BE2C (cell line): ENCODE measurements at places on chromosomes 4 and X.

GRCh38 chr4:61994036-61994435, 793.9 kb downstream of the ADGRL3 start:
- no peak for DNase-seq

DNA sequence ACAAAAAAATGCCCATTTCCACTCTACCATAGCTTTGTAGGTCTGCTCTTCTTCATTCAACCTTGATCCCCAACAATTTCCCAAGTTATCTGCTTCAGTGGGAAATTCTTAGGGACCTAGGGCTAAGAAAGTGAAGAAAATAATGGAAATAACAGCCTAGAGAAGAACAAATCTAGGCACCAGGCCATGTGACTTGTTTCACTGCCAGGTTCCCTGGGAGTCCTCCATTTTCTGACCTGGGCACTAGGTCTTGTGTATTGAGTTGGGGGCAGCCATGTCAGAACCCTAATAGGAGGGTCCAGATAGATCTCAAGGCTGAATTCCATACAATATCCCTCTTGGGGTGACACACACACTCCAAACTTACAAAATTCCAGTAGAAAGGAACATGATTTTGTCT, 194.6 kb upstream of the STK26 start:
- no peak for DNase-seq

DNA sequence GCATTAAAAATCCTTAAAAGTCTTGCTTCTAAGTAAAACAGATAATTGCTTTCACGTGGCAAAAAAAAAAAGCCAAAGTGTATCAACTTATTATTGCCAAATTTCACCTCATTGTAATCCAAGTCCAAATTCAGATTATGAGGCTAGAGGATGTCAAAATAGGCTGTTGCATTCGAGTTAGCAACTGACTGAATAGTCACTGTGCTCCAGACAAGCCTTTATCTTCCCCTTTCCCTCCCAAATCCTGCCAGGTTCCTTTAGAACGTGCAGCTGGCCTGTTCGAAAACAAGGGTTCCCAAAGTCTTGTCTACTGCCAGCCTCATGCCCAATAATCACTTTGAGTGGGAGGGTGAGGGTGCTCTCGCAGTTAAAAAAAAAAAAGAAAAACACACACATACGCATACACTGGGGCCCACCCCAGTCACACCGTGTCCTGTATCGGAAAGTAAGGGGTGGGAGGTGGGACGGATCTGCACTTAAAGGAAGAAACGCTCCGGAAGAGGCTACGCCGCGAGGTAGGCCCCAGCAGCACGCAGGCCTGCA, 603 bp downstream of the MAD2L1 start:
- no peak for DNase-seq

DNA sequence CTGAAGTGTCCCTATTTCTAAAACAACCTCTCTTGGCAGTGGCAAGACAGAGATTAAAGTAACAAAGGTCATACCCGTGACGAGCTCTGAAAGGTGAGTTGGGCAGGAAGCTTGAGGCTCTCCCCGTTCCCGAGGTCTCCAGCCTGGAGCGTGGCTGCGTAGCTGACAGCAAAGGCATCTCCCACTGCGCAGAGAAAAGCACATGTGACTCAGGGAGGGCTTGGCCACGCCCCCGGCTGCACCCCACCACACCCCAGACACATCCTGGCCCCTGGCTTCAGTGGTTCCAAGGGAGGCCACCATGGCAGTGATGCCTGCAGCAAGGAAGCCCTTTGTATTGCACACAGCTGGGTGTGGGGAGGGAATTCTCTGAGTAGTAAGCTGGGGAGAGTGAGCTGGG, 23.1 kb downstream of the EVC2 start:
- DNase-seq: no peak
